CD4-positive, alpha-beta T cell treated with Interleukin-4 for 4 hours (primary cell): ENCODE measurements at places on chromosomes 1 and 21.

- DNase-seq, result no peak
These were observed 55.8 kb upstream of the ATP2B4 start for GRCh38 chr1:203570805-203571204.

DNA sequence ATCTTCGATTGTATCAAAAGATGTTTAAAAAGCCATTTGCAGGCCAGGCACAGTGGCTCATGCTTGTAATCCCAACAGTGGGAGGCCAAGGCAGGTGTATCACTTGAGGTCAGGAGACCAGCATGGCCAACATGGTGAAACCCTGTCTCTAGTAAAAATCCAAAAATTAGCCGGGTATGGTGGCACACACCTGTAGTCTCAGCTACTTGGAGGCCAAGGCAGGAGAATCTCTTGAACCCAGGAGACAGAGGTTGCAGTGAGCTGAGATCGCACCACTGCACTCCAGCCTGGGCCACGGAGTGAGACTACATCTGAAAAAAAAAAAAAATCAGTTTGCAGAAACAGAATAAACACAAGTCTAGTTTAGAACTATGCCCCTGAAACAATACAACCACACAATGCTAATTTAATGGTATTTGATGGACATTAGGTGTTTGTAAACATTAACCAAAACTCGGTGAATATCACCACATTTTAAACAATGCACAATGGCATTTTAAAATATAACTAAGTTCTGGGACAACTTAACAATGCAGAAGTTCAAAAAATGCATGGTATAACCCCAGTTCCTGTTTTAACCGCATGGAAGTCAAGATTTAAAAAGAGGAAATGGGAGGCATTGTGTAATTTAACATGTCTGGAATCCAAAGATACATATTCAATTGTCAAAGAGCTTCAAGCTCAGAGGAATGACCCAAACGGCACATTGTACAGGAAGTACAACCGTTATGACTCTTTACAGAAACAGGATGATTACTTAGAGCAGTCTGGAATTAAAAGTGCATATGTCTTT lies 7.1 kb upstream of the PTTG1IP start:
- no peak for DNase-seq

GRCh38 chr1:1093610-1093943 lies 19.5 kb upstream of the RNF223 start:
- no peak for DNase-seq

- no peak for DNase-seq
These were observed 310.6 kb downstream of the SEC16B start for GRCh38 chr1:177659281-177659680.

DNA sequence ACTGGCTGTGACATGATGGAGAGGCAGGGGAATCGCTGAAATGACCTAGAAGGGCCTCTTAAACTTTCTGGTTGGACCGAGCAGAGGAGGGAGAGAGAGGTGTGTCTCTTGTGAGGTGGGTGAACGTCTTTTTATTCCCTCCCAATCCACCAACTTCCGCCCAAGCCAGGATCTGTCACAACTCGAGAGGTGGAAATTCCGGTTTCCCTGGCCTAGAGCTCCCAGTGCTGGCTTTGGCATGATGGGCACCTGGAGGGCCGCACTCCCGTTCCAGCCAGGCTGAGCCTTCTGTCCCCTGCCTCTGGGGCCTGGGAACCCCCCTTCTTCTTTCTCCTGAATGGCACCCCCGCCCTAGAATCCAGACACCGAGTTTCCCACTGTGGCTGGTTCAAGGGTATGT lies at the start of gene SEMA4A:
SEMA4A (plus strand) TSS at position 224 of the 400 bp plus-strand sequence. CDS start 994 bp downstream, outside the sequence.
- no peak for DNase-seq

DNA sequence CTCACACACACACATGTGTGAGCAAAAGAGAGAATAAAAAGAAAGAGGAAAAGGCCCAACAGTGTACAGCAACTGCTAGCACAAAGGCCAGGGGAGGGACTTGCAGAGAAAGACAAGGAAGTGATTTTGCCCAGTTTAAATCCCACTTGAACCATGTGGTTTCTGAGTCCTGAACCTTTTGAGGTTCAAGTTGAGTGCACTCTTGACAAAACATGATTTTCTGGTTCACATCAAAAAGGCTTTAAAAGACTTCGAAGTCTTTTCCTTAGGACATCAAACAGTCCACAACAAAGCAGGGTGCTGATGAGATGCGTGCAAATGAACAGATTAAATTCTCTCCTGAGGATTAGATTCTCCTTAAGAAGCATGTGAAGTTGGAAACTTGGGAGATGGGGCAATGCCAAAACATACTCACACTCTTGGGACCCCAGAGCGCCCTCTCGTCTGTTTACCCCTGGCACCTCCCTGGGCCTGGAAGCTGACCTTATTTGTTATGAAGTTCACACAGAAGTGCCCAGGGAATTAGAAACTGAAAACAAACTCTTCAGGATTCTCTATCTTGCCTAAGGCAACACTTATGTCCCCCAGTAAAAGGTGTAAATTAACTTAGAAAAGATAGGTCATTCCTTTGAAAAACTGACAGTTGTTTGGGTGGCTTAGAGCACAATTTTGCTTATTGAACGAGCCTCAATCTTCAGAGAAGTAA lies 31.5 kb downstream of the RNF220 start:
- DNase-seq, result no peak
